ENCODE measurements at places on chromosomes 16 and 17.

- DNase-seq, result no peak
Measured at GRCh38 chr16:24568392-24568791, 29.0 kb downstream of the RBBP6 start.

DNA sequence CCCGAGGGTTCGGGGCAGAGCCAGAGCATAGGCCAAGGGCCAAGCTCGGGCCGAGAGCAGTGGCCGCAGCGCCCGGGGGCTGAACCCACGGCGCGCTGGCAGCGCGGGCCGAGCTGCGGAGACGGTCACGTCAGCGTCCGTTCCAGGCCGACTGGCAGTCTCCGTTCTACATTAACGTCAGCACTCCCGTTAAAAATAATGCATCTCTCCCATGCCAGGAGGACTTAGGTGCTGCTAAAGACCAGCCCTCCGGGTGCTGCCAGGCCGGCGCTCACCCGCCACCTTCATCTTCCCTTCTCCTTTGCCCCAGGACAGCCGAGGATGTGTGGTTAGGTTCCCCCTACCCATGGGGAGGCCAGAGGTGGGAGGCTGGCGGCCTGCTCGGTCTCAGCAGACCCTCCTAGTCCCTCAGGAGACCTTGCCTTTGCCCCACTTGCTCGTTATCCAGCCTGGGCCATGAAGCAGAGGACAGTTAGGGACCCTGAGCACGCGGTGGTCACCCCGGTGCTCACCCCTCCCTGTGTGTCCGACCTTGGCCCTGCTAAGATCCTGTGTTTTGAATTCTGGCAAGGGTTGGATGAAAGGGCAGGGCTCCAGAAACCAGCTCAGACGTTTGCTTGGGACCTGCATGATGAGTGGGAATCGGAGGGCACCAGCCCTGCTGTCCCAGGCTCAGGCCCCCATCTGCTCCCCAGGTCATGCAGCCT is 572 bp downstream of the MPG start:
- DNase-seq, result no peak

DNA sequence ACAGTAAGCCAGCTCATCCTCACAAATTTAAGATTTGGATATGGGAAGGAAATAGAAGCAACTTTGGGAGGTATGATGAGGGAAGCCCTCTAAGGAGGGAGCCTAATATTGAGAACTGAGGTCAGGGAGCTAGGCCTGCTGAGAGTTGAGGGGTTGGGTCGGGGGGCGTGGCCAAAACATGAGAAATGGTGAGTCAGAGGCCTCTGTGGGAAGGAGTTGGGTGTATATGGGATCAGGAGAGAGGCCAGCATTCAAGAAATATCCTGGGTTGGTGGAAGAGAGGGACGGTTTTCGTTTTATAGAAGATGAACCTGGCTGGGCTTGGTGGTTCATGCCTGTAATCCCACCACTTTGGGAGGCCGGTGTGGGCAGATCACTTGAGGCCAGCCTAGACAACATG is 48.4 kb downstream of the CLEC16A start:
- DNase-seq, result no peak

DNA sequence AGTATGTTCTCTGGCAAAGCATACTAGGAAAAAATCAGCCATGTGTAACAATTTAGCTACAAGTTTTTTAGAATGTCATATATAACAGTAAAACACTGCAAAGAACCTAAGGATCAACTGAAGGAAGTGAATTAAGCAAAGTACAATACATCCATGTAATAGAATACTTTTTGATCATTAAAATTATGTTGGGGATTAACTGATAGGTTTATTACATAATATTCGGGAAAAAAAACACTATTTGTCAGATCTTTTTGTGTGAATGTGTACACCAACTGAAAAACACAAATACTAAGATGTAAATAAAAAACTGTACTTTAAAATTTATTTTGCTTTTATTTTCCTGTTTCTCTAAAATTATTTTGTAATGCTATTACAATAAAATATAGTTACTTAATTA is 185.5 kb upstream of the DYNLRB2 start:
- no peak for DNase-seq

GRCh38 chr16:9048302-9048700 is 43.1 kb upstream of the HAPSTR1 start:
- DNase-seq, result no peak

DNA sequence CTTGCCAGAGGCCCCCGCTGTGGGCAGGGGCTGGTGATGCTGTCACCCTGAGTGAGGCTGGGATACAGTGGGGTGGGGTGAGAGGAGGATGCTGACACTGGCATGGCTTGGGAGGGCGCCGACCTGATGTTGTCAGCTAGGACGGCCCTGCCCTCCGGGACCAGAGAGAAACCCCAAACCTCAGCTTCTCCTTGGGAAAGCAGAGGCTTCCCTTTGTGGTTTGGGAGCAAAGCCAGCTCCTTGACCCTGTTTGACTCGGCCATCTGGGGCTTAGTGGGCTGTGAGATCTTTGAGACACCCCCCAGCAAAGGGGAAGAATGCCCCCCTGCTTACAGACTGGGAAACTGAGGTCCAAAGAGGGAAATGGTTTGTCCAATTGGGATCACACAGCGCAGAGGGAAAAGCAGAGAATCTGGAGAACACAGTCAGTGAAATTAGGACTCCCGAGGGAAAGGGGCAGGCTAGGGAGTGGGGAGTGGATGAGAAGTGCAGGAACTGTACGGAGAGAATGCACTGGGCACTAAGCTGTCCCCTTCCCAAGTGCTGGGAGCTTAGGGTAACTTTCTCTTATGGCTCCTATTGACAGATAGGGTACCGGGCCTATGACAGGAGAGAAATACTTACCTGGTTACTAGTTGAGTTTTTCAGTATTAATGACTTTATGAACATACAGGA is 40.7 kb upstream of the DLX4 start:
- DNase-seq, result no peak

DNA sequence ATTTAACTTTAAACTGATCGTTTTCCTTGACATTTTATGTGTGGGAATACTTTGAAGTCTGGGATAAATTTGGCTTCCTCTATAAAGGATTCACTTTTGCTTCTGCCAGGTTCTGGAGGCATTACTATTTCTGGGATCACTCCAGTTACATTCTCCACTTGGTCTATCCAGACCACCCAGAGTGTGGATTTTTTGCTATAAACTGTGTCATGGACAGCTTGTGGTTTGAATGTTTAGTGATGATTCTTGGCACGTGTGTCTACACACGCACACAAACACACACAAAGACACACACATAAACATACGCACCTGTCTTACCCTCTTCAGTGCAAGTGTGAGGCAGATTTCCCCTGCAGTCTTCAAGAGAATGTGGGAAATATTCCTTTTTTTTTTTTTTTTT is 27.4 kb upstream of the MSI2 start:
- DNase-seq, result no peak

GRCh38 chr17:19339341-19339815 is 23.1 kb downstream of the B9D1 start:
- DNase-seq, result no peak

- no peak for DNase-seq
Measured at GRCh38 chr17:9647014-9647413, 1.7 kb downstream of the USP43 start.

- DNase-seq, result no peak
Measured at GRCh38 chr16:4679156-4679849, 14.1 kb upstream of the NUDT16L1 start.
